ENCODE measurements at places on chromosomes 5 and 9. TPM values are rescaled to one million over a fixed set of nuclear protein-coding genes. Genes with fewer than 3 reads are reported as not detected.

GRCh38 chr9:126507318-126508109 lies 106.2 kb upstream of the LMX1B start:
- DNase-seq: no peak

DNA sequence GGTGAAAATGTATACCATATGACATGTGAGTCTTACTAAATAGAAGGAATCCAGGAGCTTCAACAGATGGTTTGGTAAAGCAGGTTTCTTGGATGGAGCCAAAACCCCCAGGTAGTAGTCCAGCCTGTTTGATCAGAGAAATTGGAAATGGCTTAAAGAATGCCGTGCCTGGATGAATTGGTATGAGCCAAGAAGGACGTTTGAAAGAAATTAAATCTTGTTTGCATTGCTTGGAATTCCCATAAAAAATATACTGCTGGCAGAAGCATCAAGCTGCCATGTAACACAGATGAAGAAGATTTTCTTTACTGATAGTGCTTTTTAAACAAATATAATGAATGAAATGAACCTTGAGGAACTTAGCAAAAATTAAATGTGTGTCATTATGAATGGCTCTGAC lies 176.3 kb downstream of the NPR3 start:
- no peak for DNase-seq

- no peak for DNase-seq
Observed at GRCh38 chr5:146400201-146400600, 46.9 kb upstream of the TCERG1 start.

SLC25A2 gene
- total RNA-seq: not detected

DNA sequence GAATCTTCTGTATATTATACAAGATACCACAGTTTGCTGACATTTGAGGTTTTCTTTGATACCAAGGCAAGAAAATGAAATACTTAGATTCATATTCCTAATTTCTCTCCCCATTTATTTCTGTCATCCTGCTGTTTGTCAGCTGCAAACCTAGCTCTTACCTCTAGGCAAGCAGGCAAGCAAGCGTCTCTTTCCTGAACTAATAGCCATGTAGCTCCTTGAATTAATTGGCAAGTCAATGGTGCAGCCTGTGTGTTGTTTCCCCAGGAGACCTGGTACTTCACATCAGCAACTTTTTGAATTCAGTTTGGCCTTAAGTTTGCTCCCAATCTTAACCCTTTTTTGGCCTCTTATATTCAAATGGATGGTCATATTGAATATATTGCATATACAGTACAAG lies 573.6 kb upstream of the ARRDC3 start:
- no peak for DNase-seq

- DNase-seq: no peak
Observed at GRCh38 chr5:123830575-123830974, 318.6 kb downstream of the CSNK1G3 start.

ITGA1 gene
- 10.0 TPM for total RNA-seq

- DNase-seq: no peak
Observed at GRCh38 chr9:126372716-126373115, 46.1 kb downstream of the MVB12B start.

GRCh38 chr5:92562065-92562464 lies 1019.0 kb downstream of the NR2F1-AS1 start:
- no peak for DNase-seq

DNA sequence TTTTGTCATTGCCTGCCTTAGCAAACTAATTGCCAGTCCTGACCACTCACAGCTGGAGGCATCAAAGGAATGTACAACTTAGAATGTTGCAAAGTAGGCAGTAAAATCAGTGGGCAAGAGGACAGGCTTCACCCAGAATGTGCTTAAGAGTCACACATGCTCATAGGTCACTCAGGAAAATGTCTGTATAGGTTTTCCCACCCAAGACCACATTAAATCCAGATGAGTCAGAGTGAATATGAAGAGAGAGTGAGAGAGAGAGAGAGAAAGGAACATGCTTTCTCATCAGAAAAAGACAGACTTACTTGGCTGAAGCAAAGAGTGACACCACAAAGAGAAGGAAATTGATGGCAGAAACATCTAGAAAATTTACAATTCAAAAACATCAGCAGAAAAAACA lies 37.9 kb downstream of the PLEKHG4B start:
- DNase-seq: no peak

DNA sequence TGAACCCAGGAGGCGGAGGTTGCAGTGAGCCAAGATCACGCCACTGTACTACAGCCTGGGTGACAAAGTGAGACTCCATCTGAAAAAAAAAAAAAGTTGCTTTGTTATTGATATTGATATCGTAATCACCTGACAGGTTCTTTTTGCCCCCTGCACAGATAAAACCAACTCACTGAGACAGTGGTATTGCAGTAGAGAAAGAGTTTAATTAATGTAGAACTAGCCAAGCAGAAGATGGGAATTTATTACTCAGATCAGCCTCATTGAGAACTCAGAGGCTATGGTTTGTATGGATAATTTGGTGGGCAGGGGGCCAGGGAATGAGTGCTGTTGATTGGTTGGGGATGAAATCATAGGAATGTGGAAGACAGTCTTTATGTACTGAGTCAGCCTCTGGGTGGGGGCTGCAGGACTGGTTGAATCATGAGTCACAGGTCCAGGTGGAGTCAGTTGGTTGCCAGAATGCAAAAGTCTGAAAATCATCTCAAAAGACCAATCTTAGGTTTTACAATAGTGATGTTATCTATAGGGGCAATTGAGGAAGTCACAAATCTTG lies 35.8 kb upstream of the MEGF10 start:
- peak; percentile 18 for DNase-seq

DNA sequence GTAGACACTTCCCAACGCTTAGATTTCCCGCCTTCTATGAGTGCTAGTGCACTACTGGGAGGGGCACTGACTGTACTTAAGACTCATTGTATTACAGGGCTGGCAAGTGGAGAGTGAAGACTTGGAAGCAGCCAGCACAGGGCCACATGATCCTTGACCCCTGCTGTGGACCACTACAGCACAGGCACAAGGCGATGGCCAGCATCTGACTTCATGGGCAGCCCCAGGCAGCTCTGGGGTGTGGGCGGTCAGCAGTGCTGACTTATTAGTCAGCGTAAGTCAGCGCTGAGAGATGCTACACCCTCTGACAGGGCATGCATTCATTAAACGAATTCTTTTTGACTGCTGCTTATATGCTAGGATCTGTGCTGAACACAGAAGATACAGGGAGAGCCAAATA lies 9.3 kb downstream of the SLC46A2 start:
- DNase-seq: no peak

DNA sequence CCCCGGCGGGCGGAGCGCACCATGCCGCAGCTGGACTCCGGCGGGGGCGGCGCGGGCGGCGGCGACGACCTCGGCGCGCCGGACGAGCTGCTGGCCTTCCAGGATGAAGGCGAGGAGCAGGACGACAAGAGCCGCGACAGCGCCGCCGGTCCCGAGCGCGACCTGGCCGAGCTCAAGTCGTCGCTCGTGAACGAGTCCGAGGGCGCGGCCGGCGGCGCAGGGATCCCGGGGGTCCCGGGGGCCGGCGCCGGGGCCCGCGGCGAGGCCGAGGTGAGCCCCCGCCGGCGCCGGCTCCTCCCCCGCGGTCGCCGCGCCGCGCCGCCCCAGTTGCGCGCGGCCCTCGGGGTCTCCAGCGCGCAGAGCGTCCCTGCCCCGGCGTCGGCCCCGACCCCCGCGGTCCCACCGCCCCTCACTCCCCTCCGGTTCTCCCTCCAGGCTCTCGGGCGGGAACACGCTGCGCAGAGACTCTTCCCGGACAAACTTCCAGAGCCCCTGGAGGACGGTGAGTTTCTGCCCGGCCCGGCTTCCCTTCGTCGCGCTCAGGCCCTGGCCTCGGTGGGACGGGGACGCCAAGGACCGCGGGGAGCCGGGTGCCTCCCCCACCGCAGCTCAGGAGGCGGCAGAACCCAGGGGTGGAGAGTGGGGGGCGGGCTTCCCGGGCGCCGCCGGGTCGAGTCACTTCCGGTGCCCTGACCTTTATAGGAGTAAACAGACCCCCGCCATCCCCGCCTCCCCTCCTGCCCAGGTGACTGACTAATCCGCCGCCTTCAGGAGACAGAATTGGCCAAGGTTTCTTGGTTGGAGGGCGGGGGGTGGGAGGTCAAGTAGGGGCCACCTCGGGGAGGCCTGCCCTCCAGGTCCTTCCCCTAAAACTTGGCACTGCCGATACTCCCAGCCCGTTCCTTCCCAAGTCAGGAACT lies 665 bp downstream of the TCF7 start:
- no peak for DNase-seq

DNA sequence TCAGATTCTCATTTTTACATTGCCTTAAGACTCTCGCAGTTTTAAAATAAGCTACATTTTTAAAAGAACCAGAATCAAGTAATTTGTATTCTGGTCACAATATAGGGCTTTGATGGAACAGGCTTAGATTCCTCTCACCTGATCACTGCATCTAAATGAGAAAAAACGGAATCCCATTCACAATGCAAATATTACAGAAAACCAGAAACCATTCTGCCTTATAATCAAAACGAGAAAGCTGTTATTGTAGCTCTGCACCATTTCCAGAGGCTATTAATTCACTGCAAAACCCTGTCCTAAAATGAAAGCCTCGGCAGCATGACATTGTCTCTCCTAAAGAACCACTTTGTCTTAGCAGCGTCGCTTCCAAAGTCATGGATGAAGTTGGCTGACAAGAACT lies 116.1 kb upstream of the ZNF366 start:
- no peak for DNase-seq

ELL2 gene
- total RNA-seq: 11.2 TPM

GLDC gene
- 17.3 TPM for total RNA-seq

Data from kidney epithelial cell (primary cell).